ENCODE measurements at places on chromosomes 7 and 10.

GRCh38 chr7:132164558-132165125 is 411.6 kb downstream of the PLXNA4 start:
- DNase-seq: no peak

DNA sequence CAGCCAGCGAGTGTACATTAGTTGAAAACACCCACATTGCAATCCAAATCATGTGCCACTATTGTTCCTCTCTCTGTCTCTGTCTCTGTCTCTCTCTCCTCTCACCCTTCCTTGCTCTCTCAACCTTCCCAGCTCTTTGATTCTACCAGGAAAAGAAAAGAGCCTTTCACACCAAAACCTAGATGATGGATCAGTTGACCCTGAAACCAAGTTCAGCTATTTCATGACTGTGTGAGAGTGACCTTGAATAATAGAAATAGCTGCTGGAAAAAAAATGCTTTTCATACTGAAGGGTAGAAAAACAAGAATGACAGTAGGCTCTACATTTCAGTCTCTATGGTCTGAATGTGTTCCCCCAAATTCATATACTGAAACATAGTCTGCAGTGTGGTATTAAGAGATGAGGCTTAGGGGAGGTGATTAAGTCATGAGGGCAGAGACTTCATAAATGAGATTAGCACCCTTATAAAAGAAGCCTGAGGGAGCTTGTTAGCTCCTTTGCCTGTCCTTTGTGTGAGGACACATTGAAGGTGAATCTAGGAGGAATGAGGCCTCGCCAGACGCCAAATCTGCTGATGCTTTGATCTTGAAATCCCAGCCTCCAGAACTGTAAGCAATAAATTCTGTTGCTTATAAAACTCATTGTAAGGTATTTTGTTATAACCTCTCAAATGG is 65.2 kb downstream of the LYZL1 start:
- no peak for DNase-seq

DNA sequence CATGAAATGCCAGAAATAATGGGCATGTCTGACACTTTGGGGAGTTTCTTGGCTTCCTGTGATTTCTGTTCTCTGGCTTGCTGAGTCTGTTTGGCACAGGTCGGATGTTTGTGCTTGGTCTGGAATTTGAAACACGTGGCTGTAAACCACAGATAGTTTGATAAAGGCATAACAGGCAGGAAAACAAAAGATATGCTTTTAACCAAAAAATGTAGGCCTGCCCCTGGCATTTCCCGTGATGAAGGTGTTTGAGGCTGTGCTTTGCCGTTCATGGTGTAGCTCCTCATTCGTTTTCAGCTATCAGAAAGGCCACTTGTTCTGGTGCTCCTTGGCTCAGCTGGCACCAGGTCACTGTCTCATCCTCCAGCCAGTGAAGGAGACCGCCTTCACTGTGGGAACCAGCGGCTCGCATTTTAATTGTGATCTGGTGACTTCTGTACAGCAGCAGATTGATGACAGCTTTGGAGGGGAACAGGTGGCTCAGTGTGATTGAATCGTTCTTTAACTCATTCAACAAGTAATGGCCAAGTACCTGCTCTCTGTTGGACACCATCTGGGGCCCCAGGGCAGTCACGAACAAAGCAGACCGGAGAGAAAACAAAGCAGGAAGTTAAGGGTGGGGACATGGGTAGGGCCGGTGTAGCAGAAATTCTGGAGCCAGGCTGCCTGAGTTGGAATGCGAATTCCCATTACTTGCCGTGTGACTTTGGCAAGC is 111.5 kb downstream of the CCNY start:
- no peak for DNase-seq

GRCh38 chr10:116690356-116691322 is 51.7 kb downstream of the HSPA12A start:
- no peak for DNase-seq

DNA sequence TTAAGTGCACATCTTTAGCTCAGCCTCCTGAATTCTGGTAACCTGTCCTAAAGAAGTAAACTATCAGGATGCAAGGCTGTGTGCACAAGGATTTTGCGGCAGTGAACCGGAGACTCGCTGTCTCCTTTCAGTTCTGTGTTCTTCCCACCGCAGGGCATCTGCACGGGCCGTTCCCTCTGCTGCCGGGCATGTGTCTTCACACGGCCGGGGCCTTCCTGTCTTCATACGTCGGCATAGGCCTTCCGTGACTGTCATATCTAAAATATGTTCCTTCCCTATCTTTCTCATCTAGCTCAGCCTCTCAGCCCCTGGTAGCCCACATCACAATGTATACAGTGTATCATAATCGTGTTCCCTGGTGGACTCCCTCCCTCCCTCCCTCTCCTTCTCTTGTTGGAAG is 16.4 kb downstream of the PALD1 start:
- no peak for DNase-seq

DNA sequence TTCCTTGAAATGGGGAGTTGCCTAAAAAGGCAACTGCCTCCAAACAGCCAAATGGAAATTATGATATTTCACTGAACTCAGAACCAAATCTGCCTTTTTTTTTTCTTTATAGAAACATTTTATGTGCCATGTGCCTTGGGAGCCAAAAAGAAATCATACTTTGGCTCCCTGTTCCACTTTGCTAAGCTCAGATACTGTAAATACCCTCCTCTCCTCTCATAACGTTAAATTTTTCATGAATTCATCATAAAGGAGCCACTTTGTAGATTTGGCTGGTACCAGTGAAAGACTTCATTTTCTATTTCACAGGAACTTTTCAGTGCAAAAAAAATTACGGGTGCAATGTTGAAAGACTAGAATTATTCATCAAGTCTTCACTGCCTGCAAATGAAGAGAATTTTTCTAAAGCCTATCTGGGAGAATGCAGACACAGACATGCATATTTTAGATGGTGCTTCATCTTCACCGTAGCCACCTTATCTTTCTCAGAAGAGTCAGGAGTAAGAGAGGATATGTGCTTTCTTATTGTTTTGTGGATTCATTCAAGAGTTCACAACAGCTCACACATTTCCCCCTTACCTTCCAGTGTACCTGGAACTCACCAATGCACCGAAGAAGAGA is 742.3 kb upstream of the GALNT17 start:
- DNase-seq: no peak

DNA sequence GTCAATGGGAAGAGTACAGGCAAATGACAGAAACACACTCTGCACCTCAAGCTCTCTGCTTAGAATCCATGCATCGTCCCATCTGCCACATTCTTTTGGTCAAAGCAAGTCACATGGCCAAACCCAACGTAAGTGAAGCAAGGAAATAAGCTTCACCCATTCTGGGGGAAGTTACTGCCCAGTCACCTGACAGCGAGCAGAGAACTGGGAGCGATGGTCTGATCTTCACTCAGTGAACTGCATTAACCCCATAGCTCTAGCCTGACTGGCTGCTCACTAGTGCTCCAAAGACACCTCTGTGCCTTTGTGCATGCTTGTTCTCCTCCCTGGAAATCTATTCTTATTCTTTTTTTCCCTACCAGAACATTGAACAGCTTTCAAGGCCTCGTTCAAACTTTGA is 89.9 kb downstream of the APBB1IP start:
- DNase-seq: no peak

GRCh38 chr7:71682841-71683781 is 551.2 kb downstream of the GALNT17 start:
- DNase-seq: no peak
